ENCODE measurements at places on chromosomes 4 and X.

DNA sequence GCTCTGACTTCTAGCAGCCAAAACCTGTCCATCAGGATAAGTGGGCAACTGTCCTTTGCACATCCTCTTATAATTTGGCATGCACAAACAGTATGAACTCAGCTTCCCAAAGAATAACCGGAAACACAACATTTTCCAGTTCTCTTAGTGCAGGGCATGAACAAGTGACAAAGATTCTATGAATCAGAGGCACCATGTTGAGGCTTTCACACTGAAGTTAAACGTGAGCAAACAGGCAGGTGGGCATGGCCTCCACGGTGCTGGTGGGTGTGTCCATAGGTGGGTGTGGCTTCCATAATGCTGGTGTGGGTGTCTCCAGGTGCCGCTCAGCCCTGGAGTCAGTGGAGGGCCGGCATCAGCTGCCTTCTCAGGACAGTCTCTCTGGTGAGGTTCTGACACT, 196.5 kb downstream of the SMIM20 start:
- DNase-seq, result no peak

DNA sequence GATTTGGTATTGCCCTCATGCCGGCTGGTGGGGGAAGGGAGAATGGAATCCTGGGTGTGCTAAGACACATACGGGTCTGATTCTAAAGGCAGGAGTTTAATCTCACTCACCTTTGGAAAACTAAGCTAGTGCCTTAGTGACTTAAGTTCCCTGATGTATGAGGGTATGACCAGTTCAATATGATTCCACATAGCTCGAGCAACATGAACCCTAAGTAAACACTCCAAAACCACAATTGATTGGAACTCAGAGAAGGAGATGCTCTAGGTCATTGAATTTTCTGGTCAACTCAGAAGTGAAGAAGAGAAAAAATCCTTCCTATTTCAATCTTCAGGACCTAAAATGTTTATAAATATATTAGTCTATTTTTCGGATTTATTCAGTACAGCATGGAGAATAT, 420.1 kb upstream of the INTU start:
- no peak for DNase-seq

DNA sequence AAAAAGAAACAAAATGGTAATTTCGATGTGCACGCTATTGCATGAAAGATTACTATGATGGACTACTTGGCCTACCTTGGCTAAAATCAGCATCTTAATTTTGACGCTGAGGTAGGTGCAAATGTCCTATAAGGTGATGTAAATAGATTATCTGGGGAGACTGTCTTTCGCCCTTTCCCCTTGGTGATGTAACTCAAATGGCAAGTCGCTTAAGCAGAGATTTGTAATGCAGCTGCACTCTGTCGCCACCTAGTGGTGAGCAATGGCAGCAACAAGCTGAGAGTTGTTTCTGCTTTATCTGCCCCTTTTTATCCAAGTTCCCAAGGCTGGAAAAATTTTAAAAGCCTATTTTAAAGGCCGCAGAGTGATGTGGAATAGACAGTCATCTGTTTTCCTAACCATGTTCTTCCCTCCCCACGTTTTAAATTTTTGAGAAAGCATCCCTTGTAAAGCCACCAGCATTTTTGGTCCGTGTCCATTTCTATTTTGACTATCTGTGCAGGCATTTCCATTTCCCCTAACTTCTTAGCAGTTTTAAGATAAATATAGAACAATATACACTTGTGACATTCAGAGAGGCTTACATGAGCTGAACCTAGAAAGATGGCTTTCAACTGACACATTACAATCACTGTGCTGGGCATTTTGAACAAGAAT, 62.4 kb upstream of the PDLIM3 start:
- peak; percentile 86 for DNase-seq

GRCh38 chrX:17588303-17588702, 149.0 kb upstream of the SCML1 start:
- no peak for DNase-seq

DNA sequence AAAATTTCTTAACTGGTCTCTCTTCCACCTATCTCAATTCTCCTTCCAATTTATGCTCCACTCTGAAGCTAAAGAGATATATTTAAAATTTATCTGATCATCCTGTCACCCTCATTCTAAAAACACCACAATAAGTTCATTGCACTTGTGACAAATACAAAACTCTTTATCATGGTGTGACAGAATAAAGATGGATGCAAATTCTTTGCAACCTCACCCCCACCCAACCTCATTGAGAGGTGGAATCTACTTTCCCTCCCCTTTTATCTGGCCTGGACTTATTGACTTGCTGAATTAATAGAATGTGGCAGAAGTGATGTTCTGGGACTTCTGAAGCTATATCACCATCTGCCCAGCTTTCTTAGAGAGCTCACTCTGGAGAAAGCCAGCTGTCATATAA, 46.5 kb downstream of the IDS start:
- DNase-seq, result no peak

GRCh38 chr4:172946503-172946902, 222.1 kb upstream of the GALNT7 start:
- no peak for DNase-seq

DNA sequence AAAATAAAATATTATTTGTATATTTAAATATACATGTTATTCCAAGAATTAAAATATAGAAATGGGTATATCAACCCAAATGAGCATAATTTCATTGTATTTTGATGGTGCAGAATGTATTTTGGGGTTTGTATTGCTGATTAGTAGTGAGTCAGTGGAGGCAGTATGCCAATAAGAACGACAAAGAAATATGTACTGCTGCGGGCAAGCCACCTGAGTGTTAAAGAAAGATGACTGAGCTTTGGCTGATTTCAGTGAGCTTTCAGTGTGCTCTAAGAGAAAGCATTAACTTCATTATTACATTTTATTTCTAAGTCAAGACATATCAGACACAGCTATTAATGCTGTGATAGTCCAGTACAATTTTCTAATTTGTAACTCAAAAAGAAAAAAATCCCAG, 297.8 kb downstream of the ANK2 start:
- no peak for DNase-seq

DNA sequence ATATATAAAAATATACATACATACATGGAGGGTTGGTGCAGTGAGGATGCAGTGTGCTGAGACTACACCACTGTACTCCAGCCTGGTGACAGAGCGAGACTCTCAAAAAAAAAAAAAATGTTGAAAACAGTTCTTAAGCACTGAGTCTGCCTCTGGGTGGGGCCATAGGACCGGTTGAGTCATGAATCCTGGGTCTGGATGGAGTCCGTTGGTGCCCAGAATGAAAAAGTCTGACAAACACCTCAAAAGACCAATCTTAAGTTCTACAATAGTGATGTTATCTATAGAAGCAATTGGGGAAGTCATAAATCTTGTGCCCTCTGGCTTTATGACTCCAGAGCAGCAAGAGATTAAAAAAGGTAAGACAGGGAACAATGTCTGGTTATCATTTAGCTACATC, 70.4 kb downstream of the FGFBP1 start:
- peak; percentile 29 for DNase-seq

DNA sequence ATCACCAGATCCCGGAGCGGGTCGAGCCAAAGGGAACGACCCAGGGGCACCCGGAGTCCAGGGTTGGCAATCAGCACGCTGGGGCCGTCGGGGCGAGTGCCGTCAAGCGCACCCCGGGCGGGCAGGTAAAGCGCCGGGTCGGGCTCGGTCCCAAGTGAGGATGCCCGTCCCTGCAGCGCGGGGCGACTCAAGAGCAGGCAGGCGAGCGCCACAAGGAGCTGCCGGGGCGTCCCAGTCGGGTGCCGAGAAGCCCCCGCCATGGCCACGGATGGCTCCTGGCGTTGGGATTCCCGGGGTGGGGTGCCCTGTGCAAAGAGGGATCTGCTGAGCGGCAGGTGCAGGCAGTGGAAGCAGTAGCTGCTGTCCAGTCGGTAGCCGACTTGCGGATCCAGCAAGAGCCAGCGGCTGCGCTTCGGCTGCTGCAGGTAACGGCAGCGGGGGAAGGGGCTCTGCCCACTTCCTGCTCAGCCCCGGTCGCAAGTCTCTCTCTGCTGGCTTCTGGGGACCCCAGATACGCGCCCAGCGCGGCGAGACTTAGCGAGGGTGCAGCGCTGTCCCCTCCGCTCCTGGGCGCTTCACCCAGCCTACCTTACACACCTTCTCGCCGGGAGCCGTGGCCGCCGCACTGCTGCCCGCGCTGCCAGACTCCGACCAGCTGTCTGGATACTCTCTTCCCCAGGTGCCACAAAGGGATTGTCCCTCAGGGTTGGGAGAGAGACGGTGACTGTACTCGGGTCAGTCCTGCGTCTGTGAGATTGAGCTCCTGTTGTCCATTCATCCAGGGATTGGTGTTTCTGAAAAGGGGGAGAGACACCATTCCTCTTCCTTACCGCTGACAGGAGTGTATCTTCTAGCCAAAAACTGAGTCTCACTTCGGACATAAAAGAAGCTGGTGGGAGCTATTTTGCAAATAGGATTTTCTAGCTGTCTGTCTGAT, at the start of gene FREM3:
Gene FREM3 (minus strand): TSS at position 260 of the 937 bp plus-strand sequence. CDS start 0 bp downstream, at position 260.
- DNase-seq, result no peak

GRCh38 chr4:182576601-182577289, 333.5 kb downstream of the TENM3 start:
- DNase-seq, result no peak

GRCh38 chr4:138414202-138414601, 172.1 kb upstream of the SLC7A11 start:
- no peak for DNase-seq

- peak; percentile 21 for DNase-seq
These were observed 15.1 kb upstream of the FGFR3 start for GRCh38 chr4:1777822-1778641.

GRCh38 chr4:5370286-5370685, 319.0 kb downstream of the STK32B start:
- DNase-seq, result no peak

GRCh38 chr4:56973336-56973735, 4.1 kb downstream of the NOA1 start:
- no peak for DNase-seq

- DNase-seq, result no peak
These were observed 18.1 kb downstream of the KIT start for GRCh38 chr4:54675721-54676461.

DNA sequence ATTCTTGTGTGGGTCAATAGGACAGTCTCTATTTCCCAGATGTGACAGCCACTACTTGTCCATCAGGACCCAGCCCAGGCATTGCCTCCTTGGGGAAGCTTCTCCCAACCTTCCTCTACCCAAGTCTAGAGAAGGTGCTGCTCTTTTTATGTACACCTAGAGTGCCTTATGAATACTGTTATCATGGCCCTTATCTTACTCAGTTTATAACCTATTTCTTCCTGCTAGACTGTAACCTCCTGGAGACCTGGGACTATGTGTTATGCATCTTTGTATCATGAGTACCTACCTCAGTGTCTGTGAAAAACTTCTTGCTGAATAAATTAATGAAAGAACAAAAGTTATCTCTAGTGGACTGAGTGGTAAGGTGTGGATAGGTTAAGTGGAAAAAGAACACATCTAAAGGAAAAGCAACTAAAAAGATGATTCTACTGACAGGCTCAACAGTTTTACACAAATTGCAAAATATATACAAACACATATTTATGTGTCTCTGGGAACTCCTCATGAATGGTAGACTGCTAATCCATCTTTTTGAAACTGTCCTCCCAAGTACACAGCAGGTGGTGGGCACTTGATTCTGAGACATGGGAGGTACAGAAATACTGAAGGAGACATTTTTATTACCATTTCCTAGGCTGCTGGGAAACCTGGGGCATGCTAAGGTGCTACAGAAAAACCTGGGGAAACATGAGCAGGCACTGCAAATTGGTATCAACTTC, 106.6 kb downstream of the SH3RF1 start:
- no peak for DNase-seq

GRCh38 chr4:149120331-149121022, 678.3 kb upstream of the NR3C2 start:
- DNase-seq, result peak; percentile 40

DNA sequence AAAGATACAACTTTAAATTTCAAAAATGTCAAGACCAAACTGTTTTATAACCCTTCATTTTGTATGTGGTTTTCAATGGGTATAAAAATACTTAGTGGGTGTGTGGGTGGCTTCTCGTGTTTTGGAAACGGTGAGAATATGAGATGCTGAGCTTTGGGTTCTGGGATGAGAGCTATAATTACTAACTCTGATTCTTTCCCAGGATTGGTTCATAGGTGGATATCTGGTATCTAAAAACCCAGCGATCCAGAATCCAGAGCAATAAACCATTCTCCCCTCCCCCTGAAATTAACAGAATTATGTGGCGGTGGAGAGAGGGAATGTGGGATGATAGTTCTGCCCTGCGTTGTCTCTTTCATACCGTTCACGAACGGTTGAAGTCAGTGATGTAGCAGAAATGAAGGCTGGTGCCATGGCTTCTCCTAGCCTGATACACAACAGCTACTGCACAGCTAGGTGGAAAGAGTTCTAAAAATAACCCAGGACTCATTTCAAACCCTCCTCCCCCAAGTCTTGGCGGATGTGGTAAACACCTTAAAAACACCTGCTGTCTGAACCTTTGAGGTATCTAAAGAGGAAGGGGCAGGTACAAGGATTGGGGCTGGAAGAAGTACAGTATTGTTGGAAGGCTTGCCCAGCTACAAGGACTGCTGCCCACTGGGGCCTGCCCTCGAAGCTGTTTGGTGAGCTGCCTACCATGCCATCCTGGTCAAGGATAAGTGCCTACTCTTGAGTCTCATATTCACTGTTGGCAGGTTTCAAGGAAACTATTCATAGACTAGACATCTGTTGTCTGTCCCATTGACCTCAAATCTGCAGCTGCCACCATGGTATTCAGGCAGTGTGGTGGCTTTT, 44.5 kb downstream of the SEPTIN11 start:
- no peak for DNase-seq

DNA sequence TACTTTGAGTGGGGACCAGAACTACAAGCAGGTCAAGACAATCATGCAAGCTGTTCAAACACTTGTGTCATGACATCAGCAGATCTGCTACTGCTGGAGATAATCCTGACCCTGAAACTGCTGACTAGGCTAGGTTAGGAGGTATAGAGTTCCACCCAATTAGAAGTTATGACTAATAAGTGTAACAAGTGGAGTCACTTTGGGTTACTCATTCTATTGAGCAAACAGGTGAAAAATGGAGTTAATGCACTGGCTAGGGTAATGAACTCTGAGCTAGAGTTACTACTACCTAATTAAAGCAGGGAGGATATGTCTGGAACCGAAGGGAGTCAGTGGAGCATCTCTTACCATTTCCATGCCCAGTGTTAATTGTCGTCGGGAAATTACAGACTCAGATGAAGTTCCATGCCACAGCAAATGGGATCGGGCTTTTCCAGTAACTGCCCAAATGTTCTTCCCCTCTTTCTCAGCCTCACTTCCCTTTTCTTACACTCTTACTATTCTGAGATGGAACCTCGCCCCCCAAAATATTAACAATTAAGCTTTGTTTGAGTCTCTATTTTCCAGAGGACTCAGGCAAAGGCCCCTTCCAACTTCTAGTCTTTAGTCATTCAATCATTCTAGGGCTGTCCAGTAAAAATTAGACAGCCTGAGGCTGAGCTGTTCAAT, 19.8 kb upstream of the MANBA start:
- DNase-seq, result no peak

All from cardiac fibroblast (primary cell).